ENCODE measurements at places on chromosomes 3 and 15.
A peak's percentile ranks its signal among the peaks of the same experiment; 100 is the strongest.

DNA sequence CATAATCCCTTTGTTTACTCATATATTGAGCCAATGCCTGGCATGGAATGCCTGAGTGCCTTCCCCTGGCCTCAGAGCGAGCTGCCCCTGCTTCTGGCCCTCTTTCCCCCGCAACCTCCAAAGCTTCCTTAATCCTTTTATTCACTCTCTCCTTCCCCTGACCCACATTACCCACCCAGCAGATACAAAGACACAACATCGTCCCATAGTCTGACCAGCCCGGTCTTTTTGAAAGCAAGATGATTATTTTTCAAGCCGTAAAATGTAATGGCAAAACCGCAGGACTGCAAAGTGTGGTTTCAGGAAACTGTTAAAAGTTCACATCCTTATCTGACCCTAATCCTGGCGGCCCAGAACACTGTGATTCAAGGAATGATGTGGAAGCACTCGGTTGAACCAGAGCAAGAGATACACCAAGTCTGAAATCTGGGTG lies 78.4 kb upstream of the LRTM1 start:
- DNase-seq, result no peak

DNA sequence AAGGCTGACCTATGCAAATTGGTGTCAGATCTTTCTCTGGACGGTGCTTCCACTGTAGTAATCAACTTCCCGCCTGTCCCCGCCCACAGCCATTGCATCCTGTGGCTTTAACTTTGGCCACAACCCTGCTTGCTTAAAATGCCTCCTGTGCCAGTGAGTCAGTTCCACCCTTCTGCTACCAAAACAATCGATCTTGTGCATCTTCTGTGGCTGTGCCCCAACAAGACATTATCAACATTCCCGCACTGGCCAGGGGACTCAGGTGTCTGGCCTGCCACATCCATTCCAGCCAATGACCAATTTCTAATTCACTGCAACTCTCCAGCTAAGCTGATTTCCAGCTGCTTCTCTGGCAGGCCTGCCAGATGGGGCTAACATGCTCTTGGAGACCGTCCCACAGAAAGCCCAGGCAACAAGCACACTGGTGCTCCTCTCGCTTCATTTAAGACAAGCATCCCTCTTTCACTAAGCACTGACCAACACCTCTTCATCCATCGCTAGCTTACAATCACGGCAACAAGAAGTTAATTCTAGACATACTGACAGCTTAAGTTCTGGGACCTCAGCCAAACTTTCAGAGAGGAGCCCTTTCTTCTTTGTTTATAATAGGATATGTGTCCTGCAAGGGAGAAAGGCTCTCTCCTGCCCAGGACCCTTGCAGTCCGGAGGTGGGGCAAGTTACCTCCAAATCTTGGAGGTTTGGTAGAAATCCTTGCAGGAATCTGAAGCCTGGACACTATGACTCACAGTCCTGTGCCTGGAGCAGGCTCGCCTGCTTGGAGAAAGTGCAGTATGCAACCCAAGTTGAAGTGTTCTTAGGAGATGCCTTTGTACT lies 6.7 kb downstream of the CA12 start:
- no peak for DNase-seq

- DNase-seq, result no peak
These were observed 33.3 kb downstream of the ZNF609 start for GRCh38 chr15:64493641-64494040.

GRCh38 chr15:31303726-31304648 lies 22.6 kb upstream of the KLF13 start:
- no peak for DNase-seq

DNA sequence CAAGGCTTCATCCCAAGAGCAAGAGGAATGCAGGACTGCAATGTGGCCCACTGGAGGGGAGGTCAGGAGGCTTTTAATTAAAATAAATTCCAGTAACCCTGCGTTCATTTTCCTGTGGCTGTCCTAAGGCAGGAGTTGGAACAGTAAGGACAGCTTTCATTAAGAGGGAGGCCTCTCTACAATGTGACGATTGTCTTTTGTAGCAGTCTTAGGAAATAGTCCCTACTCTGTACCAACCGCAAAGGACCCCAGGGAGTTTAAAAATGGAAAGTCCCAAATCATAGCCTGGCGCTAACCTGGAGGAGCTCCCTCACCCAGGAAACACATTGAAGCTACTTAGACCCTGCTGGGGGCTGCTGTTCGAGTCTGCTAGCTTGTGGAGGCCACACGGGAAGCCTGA lies 62.8 kb downstream of the SYNM start:
- DNase-seq, result no peak

DNA sequence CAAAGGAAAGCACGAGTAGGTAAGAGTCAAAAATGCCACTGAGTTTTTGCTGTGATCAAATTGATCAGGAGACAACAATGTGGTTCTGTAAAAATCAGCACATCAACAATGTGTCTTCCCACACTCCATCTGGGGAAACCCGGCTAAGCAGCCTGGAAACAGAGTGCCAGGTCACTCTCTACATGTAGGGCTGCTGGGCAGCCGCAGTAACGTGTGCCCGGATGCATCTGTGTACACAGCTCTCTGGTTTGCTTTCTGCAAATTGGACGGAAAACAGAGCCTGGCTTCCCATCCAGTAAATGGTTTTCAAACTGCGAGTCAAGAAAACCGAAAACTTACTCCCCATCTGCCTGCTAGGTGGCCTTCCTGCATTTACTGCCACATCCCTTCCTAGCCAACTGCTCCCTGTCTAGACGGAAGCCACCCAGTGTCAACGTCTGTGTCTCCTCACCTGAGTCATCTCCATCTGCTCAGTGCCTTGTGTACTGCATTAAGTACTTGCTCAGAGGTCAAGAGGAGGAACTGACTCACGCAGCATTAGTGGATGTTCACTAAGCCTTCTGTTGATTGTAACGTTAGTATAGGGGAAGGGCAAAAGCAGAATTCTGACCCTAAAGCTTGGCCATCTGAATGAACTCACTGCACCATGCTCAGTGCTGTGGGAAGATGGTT lies 124.1 kb downstream of the TJP1 start:
- DNase-seq, result peak; percentile 53

GRCh38 chr3:127750226-127751031 lies 71.9 kb downstream of the MGLL start:
- DNase-seq, result no peak

DNA sequence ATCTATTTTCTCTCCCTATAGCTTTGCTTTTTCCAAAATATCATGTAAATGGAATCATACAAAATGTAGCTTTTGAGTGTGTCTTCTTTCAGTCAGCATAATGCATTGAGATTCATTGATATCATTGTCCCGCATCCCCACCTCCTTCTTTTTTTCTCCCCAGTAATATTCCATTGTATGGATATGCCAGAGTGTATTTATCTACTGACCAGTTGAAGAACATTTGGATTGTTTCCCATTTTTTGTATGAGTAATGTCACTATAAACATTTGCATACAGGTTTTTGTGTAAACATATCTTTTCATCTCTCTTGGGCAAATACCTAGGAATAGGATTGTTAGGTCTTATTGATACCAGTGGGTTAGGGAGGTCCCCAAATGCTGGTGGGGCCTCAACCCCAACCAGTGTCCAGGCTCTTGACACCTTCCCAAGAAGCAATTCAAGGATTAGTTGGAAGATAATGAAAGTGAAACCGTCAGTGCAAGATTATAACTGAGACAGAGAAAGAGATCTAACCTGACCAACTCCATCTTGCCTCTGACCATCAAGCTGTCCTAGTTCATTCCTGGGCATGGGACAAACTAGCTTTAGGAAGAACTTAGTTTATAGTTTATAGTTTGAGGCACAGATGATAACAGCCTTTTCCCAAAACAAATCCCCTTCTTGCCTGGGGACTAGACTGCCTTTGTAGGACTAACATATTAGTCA lies 7.4 kb upstream of the SLC33A1 start:
- no peak for DNase-seq

- no peak for DNase-seq
These were observed 230.4 kb upstream of the DCBLD2 start for GRCh38 chr3:99131876-99132275.

DNA sequence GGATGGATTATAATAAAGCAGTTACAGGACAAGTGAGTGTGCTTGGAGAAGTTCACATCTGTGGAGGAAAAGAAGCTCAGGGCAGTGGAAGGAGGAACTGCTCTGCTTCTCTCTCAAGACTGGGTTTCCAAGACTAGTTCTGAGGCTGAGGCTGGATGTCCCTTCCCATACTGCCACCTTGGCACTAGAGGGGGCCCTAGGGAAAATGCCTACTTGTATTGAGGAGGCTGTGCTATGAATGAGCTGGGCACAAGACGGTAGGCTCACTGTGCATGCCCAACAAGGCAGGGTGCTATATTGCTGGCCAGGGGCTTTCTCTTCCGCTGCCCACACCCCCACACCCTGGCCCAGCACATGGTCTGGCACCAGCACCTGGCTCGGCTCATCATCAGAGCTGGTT lies 65.2 kb downstream of the SLCO2A1 start:
- no peak for DNase-seq

DNA sequence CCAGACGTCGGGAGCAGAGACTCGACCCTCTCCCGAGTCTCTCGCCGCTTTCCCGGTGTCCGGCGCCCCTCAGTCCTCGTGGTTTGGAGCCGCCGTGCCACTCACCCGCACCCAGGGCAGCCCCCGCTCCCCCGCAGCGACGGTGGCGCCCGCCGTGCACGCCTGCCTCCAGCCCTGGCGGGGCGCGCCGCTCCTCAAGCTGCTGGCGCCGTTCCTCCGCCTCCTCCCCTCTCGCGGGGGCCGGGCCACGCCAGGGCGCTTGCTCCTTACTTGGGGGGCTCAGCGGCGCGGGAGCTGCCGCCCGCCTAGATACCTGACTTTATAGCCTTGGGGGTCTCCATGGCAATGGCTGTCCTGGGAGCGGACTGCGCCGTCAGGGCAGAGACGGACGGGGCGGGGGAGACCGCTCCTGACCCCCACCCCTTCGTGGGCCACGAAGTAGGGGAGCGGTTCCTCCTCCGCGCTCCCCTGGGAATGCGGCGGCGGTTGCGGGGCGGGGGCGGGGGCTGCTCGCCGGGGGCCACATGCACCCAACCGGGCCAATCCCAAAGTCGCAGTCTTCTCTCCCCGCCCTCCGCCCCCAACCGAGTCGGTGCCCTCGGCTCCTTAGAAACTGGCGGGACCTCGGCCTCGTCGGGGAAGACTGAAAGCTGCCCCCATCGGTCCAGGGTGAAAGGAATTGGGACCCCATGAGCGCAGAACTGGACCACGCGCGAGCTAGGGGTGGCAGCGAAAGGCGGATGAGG lies at the start of gene ANKRD63:
TSS of gene ANKRD63 (minus strand) at position 196 of the 746 bp plus-strand sequence. CDS start 478 bp downstream, outside the sequence.
- no peak for DNase-seq
